Activated T-helper 1 cell treated with anti-CD3 and anti-CD28 coated beads, Interleukin-2, amount 50 U/mL, for 16 hours (primary cell): ENCODE measurements at places on chromosomes 5 and 9.

DNA sequence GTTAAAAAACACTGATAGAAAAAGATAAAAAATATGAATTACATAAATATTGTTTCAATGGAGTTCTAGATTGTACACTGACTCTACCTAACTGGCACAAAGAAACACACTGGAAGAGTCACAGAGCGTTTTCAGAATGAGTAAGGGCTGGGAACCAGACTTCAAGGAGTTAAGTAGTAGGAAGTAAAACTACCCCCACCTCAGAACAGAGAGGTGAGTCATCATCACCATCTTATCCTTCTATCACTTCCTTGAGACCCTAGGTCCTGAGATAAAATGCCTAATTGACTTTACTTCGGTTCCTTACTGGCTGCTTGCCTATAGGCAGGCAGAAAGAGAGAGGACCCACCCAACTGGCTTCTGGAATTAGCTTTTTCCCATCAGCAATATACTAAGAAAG lies 79.7 kb downstream of the ELAVL2 start:
- no peak for DNase-seq

- no peak for DNase-seq
Measured at GRCh38 chr9:115133649-115134048, 15.7 kb upstream of the TNC start.

- no peak for DNase-seq
Measured at GRCh38 chr9:78393932-78394331, 97.0 kb downstream of the PSAT1 start.

GRCh38 chr5:96538808-96539250 lies 105.8 kb upstream of the PCSK1 start:
- DNase-seq, result no peak

- peak; percentile 9 for DNase-seq
Measured at GRCh38 chr5:142426129-142427014, 101.6 kb upstream of the SPRY4 start.

DNA sequence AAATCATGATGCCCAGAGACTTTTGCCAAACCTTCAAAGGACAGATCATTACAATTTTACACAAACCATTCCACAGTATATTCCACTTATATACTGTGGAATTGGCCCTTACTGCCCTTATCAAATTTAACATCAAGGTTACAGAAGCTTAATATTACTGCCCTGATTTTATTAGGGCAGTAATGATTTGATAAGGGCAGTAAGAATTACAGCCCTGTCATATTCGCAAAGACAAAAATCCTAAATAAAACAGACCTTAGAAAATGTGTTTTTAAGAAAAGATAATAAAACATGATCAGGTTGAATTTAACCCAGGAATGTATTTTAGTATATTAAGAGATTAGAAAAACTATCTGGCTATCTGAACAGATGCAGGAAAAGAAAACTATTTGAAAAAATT lies 7.7 kb upstream of the TMEM161B start:
- DNase-seq, result no peak

GRCh38 chr9:122325124-122325523 lies 45.7 kb upstream of the PTGS1 start:
- DNase-seq, result no peak

GRCh38 chr5:24765219-24765618 lies 120.4 kb upstream of the CDH10 start:
- no peak for DNase-seq

GRCh38 chr5:179310439-179311090 lies 34.7 kb downstream of the ADAMTS2 start:
- DNase-seq, result no peak

GRCh38 chr5:139141446-139142204 lies 56.5 kb downstream of the SIL1 start:
- DNase-seq, result no peak

- no peak for DNase-seq
Measured at GRCh38 chr5:175516933-175517823, 38.8 kb downstream of the SFXN1 start.
